Activated CD4-positive, alpha-beta T cell treated with anti-CD3 and anti-CD28 coated beads, Interleukin-2, amount 50 U/mL, for 16 hours (primary cell): ENCODE measurements at places on chromosomes 7 and 10.

- no peak for DNase-seq
These were observed 151.8 kb upstream of the CELF2 start for GRCh38 chr10:10865913-10866312.

DNA sequence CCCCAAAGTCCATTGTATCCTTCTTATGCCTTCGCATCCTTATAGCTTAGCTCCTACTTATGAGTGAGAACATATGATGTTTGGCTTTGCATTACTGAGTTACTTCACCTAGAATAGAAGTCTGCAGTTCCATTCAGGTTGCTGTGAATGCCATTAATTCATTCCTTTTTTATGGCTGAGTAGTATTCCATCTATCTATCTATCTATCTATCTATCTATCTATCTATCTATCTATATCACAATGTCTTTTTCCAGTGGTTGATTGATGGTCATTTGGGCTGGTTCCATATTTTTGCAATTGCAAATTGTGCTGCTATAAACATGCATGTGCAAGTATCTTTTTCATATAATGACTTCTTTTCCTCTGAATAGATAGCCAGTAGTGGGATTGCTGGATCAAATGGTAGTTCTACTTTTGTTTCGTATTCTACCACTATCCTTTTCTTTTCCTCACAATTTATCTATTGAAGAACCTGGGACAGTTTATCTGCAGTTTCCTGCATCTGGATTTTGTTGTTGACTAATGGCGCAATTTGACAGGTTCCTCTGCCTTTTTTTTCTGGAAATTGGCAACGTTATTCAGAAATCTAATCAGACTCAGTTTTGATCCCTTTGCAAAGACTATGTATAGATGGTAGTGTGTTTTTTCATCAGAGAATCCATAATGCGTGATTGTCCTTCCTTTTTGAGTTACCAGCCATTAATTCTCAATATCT lies 287.2 kb downstream of the ARL4A start:
- DNase-seq, result no peak

DNA sequence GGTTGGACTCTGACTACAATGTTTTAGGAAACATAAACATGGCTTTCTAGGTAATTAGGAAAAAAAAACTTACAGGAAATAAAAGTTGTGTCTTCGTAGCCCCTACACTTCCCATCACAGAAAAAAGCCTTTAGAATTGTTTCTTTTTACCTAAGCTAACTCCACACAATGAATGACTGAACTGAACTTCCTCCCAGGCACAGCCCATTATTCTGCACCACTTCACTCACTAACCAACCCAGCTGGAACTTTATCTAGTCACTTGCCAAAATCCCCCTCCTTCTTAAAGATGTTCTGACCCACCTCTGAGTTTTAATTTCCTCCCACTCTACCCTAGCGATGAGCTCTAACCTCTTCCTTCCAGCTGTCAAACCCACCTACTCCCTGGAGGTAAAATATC lies 91.7 kb upstream of the MEOX2 start:
- DNase-seq, result no peak

DNA sequence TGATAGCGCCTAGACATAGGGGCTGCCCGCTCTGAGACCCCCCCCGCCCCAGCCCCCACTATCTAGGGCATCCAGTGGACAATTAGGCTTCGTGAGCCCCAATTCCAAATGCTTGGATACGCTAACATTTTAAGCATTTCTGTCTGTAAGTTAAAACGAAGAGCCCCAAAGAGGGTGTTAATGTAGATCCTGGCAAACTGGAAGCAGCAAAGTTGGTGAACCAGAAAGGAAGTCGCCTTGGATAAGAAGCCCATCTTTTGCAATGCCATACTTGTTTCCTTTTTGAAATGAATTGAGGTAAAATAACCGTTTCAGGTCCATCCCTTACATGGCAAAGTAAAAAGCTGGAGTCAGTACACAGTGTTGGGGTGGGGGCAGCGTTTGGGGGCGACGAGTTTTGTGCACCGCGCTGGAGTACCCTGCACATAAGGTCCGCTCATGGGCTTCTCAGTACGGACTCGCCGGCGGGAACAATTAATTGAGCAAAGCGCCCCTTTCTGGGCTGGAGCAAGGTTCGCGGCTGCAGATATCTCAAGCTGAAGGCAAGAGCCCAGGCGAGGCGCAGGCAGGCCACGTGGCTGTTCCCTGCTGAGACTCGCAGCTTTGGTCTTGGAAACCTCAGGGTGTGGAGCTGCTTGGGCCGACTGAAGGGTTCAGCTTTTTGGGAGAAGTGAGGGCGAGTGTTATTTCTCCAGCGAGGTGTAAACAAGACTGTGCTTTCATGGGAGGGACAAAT lies 1.4 kb upstream of the TWIST1 start:
- DNase-seq, result no peak

- no peak for DNase-seq
These were observed 299.9 kb downstream of the GRID1 start for GRCh38 chr10:86066696-86067095.

DNA sequence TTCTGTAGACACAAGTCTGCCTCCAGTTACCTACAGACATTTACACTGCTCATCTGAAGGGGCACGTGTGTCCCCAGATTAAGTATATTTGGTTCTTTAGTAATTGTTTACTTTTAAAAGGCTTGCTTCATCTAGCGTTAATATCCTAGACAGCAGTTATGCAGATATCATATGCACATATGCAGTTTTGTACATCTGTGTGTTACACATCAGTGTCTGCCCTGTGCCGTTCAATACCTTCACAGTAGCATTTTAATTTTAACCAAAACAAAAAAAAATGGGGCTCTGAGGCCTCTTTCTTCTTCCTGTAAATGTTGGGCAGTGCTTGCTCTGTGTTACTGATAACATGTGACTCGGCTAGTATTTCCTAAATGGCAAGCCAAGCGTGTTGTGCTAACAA lies 331.4 kb upstream of the MGMT start:
- DNase-seq, result no peak

DNA sequence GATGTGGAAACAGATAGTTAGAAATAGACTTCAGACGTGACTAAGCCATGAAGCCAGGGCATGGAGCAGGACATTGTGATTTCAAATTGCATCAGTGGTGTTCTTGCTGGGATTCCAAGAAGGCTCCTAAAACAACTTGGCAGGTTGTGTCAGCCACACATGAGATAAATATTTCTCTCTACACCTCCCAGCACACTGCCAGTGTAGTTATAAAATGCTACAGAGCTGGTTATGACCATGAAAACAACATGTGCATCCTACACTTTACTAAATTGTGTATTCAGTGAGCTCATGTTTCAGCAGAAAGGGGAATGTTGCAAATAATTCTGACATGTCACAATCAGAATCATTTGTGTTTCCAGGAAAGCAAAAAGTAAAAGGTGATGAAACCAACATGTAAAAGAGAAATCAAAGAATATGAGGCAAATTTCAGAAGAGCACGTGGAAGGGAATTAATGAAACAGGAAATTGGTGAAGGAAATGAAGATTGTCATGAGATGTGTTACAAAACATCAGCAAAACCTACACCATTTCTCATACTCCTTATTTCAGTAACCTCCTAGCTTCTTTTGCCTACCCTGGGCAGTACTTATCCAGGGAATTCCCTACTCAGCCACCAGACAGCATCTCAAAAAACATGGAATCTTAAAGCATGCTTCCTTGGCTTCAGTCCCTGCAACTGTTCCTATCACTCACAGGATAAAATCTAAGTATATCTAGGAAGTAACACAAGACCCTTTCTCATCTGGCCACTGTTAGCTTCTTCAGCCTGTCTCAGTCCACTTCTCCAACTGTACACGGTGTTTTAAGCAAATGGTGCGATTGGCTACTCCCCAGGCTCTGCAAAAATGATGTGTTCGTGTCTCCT lies 5.8 kb upstream of the CYP3A7 start:
- peak; percentile 18 for DNase-seq

DNA sequence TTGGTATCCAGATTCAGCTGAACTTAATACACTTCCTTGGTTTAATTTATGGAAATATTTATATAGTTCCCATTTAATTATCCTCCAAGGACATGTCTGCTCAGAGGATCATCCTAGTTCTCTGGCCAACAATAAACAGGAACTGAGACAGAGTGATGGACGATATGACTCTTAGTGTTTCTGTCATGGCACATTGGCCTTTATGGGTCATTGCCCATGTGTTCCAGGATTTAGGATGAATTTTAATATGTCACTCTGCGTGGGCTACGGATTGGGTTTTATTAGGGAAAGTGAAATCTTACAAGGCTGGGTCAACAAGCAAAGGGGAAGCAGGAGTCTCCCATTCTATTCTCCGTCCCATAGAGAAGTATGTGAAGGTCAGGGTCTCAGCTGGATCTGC lies 18.8 kb upstream of the TNPO3 start:
- DNase-seq, result no peak

DNA sequence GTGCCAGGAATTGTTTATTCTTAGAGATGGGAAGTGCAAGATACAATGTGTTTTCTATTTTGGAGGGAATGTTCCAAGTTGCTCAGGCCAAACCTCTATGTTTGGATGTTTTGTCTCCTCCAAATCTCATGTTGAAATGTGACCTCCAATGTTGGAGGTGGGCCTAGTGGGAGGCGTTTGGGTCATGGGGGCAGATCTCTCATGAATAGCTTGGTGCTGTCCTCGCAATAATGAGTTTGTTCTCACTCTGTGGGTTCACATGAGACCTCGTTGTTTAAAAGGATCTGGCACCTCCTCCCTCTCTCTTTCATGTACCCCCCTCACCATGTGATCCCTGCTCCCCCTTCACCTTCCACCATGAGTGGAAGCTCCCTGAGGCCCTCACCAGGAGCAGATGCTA lies 8.3 kb upstream of the GDF10 start:
- no peak for DNase-seq

DNA sequence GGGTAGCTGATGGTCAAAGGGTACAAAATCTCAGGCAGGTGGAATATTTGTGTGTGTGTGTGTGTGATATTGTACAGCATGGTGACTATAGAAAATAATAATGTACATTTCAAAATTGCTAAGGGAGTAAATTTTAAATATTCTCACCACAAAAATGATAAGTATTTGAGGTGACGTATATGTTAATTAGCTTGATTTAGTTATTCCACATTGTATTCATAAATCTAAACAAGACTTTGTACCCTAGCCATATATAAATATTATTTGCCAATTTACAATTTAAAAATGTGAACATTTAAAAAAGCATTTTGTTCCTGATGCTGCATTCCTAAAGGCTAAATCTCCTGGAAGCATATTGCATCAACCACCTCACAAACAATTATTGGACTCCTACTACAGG lies 47.0 kb downstream of the PFKFB3 start:
- no peak for DNase-seq

DNA sequence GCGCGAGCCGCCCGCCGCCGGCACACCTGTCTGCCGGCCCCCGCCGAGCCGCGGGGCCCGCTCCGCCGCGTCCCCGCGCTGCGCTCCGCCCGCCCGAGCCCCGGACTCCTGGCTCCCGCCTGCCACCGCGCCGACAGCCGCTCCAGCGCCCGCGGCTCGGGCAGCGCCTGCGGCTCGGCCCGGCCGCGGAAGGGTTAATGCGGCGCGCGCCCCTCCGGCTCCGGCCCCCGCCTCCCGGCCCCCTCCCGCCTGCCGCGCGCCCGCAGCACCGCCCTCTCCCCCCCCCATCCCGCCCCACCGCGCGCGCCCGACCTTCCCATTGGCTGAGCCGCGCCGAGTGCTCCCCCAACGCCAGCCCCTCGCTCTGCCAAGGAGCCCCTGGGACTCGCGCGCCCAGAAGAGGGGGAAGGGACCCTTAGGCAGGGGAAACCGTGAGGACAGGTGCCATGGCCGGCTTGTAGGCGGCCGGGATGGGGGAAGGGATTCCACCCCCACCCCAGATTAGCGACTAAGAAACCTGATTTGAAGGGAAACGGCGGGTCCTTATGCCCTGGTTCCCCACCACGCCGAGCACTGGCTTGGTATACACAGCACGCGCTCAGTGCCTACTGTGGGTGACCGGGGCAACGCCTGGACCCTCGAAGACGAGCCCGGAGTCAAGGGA lies at the start of gene KCNH2:
Gene KCNH2 (minus strand): TSS at position 196 of the 664 bp plus-strand sequence. CDS start 408 bp downstream, outside the sequence.
- DNase-seq, result no peak

GRCh38 chr10:128440513-128441160 lies 314.4 kb upstream of the MKI67 start:
- DNase-seq, result no peak

DNA sequence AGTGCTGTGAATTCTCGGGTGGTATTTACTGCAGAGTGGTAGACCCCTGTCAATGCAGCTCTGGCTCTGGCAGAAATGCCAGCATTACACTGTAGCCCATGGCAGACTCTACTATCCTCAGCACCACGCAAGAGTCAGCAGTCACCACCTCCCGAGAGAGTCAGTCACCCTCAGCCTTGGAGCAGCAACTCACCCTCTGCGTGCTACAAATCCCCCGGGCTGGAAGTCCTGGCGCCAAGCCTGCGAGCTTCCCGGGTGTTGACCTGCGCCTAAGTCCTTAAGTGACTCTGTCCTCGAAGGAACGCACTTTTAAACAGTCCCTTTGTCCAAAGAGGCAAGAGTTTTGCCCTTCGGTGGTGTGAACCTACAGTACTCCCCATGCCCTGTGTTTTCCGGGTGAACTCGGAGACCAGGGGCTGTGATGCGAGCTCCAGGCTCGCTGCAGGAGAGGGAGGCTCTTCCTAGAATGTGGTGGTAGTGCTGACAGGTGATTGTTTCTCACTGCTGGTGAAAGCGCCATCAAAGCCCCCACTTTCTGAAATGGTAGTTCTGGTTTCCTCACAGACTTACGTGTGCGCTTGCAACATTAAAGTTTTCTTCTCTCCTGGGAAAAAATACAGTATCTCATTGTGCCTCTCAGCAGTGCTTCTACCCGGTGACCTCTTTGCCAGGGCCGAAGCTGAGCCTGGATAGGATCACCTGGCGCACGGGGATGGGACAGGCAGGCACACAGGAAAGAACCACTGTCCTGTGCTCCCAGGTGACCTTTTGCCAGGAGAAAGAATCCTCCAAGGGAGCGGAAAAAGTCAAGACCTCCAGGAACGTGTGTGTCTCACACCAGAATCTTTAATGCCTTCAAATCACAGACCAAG lies 33.1 kb upstream of the MBL2 start:
- DNase-seq, result no peak

DNA sequence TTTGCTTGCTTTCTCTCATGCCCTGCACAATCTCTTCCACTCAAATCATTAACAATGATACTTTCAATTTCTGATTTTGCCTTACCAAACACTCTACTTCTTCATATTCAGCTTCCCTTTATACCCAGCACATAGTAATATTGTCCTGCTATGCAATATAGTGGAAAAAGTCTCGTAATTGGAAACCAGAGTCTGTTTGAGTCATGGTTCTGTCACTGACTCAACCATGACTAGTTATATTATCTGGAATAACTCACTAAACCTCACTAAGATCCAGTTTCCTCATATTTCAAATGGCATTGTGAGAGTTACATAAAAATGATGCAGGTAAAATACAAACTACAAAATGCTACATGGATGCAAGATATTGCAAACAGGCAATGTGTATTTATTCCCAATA lies 98.5 kb upstream of the LRRTM3 start:
- no peak for DNase-seq
